ENCODE measurements at places on chromosomes 6 and 20.
A peak's percentile ranks its signal among the peaks of the same experiment; 100 is the strongest.

DNA sequence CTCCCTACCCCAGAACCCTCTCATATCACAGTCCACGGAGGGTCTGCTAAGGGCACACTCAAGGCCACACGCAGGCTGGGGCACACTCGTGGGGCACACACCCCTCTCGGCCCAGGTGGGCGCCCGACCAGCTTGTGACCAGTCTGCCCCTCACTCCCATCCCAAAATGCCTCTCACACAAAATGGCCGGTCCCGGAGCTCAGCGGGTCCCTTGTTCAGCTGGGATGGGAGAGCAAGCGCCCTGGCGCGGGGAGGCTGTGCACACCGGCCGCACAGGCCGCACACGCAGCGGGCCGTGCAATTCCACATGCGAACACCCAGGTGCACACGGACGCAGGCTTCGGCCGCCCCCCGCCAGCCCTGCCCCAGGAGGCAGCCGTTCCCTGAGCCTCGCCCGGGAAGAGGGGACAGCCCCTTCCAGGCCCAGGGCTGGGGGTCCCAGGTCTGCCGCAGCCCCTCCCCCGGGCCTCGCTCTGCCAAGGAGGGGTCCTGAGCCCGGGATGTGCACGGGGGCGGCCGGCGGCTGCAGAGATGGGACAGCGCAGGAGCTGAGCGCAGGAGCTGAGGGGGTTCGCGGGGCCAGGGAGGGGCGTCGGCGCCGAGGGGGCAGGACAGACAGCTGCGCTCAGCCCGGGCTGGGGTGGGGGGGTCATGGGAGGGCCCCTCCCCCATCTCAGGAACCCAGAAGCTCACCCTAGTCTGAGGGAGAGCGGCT is 1.3 kb downstream of the KCNQ2 start:
- DNase-seq: no peak

GRCh38 chr20:24684421-24684871 is 215.0 kb downstream of the SYNDIG1 start:
- DNase-seq: no peak

DNA sequence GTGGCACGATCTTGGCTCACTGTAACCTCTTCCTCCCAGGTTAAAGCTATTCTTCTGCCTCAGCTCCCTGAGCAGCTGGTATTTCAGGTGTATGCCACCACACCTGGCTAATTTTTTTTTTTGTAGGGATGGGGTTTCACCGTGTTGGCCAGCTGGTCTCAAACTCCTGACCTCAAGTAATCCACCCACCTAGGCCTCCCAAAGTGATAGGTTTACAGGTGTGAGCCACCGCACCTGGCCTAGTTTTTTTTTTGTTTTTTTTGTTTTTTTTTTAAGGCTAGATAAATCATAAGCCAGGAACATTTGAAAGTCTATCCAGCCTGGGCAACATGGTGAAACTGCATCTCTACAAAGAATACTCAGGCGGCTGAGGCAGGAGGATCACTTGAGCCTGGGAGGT is 10.9 kb downstream of the RRP36 start:
- DNase-seq: no peak

DNA sequence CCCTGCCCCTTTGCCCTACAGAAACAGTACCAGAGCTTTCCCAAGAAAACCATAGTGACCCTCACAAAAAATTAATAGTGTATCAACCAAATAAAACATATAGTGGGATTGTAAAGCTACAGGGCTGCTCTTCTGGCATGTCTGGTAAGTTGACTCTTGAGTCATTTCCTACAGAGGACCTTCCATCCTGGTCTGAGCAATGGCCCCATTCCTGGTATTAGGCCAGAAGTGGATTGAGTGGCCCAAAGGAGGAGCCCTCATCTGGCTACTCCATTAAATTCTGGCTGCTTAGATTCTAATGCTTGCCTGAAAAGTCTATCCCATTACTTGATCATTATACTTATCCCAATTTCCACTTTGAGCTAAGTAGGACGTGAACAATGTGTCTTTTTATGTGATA is 150.9 kb upstream of the HMGN3 start:
- no peak for DNase-seq

- DNase-seq: no peak
Observed at GRCh38 chr6:108737594-108738546, 110.4 kb upstream of the ARMC2 start.

- DNase-seq: no peak
Observed at GRCh38 chr6:154301839-154302752, 54.5 kb downstream of the IPCEF1 start.

- DNase-seq: no peak
Observed at GRCh38 chr6:53264915-53265607, 83.7 kb downstream of the ELOVL5 start.

DNA sequence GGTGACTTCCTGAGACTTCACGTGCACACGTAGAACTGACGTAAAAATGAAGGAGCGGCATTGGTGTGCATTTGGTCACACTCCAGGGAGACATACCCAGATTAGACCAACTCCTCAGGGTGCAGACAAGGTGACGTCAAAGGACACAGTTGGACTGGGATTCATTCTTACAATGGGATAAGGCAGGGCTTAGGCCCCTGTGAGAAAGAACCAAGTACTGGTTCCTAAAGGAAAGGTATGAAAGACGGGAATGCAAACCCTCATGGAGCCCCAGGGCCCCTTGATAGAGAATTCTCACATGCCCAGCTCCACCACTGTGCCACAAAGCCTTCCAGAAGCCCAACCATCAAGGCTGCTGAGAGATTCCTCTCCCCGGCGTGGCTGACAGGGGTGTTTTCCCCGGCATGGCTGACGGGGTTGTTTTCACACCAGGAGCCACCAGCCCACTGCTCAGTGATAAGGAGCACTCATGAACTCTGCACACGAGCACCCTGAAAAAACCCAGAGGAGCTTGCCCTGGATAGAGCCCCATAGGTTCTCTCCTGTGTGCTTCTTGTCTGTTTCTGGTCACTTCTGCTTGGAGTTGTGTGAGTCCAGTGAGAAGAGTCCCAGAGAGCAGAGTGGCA is 90.1 kb downstream of the CAP2 start:
- no peak for DNase-seq

DNA sequence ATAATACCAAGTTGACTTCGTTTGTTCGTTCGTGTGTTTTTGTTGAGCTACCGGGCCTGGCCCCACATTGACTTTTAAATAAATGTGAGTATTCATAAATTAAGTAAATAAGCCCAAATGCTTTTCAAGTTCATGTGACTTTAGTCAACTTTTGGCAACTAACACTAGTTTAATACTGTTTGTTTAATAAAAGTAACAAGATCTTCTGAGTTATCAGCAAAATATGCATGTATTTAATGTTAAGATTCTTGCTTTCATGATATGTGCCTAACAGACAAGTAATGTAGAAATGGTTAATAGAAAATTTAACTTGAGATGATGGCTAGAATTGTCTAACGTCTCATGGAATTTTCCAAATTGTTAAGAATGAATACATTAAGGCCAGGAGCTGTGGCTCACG is 38.7 kb upstream of the ECI2 start:
- no peak for DNase-seq

- DNase-seq: peak; percentile 10
Observed at GRCh38 chr6:150470960-150471665, 102.3 kb downstream of the IYD start.

DNA sequence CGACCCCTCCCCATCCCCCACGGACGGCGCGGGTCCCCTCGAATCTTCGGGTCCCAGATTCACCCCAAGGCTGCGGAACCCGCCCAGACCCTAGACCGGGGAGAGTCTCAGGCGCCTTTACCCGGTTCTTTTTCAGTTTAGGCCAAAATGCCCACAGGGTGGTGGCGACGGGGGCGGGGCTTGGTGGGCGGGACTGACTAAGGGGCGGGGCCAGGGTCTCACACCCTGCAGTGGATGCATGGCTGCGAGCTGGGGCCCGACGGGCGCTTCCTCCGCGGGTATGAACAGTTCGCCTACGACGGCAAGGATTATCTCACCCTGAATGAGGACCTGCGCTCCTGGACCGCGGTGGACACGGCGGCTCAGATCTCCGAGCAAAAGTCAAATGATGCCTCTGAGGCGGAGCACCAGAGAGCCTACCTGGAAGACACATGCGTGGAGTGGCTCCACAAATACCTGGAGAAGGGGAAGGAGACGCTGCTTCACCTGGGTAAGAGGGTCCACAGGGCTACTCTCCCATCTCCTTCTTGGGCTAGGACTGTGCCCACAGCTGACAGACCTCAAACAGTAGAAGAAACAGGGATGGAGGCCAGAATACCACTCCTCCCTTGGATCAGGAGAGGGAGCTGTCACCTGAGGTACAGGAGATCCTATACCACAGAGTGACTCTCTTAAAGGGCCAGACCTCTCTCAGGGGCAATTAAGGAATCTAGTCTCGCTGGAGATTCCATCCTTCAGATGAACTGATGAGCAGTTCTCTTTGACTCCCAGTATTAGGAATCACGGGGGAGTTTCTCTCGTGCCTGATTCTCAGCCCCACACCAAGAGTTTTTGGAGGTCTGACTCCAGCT is 942 bp downstream of the HLA-E start:
- peak; percentile 9 for DNase-seq

- no peak for DNase-seq
Observed at GRCh38 chr6:36598739-36599318, 4.7 kb downstream of the SRSF3 start.

DNA sequence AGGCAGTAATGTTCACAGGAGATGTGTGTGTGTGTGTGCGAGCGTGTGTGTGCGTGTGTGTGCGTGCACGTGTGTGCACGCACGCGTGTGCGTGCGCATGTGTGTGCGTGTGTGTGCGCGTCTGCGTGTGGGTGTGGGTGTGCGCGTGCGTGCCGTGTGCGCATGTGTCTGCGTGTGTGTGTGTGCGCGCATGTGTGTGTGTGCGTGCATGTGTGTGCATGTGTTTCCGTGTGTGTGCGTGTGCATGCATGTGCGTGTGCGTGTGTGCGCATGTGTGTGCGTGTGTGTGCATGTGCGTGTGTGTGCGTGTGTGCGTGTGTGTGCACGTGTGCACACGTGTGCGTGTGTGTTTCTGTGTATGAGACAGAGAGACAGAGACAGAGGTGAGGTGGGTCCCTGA is 136.0 kb upstream of the CST7 start:
- no peak for DNase-seq

DNA sequence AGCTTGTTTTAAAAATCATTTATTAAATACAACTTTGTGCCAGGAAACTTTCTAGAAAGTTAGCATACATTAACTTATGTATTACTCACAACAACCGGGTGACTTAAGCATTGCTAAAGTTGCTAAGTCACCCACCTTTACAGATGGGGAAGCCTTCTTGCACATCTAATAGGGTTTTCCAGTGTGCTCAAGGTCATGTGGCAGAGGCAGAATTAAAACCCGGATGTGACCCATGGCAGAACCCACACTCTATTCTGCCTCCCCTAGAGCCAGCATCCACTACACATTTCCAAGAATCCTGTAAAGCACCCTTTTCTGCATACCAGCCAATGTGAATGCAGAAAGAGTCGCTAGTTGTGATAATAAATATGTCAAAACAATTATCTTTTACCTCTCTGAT is 13.4 kb downstream of the LINC00237 start:
- DNase-seq: no peak

DNA sequence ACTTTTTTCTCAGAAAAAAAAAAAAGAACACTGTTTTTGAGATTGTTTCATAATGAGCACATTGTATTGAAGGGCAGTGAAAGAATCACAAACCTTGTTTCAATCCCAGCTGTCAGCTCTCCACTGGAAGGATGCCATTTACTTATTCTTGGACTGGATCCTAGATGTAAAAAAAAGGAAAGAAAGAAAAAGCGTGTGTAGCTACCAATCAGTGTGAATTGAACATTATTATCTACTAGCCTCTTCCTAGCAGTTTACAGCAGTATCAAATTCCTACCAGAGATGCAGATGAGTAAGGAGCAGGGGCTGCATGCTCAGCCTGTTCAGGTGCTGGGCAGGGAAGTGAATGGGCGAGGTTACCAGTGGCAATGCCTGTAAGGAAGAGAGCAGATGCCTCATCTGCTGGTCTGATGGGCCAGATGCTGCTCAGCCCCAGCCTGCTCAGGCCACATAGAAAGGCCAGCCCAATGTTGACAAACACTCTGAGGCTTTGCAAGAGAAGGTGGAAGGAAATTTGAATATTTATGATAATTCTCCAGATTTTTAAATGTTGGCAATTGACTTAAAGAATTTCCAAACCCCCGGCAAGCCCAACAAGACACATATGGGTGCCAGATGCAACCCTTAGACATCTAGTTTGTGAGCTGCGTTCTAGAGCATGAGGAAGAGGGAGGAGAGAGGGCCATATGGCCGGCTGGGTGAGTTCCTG is 189.5 kb downstream of the IBTK start:
- DNase-seq: peak; percentile 90

Data from NCI-H1105 (cell line).